ENCODE measurements at places on chromosomes 16 and 17.

GRCh38 chr17:65447823-65448222 lies 113.6 kb downstream of the AXIN2 start:
- no peak for DNase-seq

DNA sequence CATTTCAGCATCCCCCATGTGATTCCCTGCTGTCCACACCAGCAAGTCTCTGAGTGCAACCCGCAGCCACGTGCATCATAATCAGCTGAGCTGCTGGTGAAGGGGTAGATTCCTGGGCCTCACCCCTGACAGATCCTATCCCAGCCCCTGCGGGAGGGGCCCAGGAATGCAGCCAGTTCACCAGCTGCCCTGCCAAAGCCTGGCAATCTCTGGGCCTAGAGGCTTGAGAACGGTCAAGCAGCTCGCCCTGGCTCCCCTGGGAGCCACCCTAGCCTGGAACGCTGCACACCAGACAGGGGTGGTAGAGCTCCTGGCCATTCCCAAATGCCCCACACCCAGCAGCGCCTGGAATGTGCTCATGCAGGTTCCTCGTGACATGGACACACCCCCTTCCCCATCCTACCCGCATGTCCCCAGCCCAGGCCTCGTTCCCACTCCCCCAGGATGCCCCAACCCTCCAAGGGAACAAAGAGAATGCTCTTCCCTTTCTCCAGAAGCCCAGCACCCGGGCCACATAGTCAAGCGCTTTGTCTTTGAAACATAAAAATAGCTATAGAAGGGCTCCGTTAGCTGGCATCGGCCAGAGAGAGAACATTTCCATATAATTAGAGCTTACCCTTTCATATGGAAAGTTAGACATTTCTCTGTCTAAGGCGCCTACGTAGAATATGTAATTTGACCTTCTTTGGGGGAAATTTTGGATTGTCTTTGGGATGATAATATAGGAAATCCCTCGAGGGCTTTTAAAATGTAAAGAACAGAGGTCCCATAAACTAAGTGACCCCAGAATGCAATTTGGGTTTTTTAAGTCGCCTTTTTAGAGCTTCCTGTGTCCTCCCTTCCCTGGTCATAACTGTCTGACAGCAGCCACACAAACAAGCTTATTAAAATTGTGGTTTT lies 3.4 kb downstream of the CEP295NL start:
- DNase-seq: no peak

- peak; percentile 82 for DNase-seq
Observed at GRCh38 chr17:7280519-7281073, 922 bp upstream of the SLC2A4 start.

- peak; percentile 38 for DNase-seq
Observed at GRCh38 chr17:46194393-46195216, 1.4 kb upstream of the KANSL1 start.

- DNase-seq: no peak
Observed at GRCh38 chr16:77469634-77470033, 34.8 kb upstream of the ADAMTS18 start.

GRCh38 chr16:81480606-81481206 lies 36.1 kb downstream of the CMIP start:
- no peak for DNase-seq

DNA sequence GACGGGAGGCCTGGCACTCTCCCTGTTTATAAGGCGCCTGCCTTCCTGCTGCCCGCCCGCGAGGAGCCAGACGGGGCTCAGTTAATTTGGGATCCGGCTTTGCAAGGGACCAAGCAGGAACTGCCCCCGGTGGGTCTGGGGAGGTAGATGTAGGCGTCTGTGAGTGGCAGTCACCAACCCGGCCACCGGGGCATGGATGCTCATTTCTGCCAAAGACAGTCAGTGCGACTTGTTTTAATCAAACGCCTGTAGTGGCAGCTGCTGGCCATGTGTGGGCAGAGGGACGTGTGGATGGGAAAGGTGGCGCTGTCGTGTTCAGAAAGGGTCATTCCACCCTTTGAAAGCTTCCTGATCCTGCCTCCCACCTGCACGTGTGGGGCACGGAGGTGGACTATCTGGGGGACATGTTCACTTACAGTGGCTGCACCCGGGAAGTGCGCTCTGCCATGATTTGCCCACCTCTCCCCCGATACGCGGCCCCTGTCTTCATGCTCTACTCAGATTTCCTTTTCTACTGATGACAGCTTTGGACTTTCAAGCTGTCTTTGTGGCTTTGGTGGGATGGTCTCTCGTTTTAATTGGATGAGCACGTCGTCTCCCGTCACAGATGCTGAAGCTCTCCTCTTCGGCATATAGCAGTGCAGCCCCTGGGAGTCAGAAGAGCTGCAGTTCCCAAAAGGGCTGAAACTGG lies 60.3 kb upstream of the CIBAR2 start:
- no peak for DNase-seq

- DNase-seq: no peak
Observed at GRCh38 chr17:82314012-82314726, 3.2 kb downstream of the CD7 start.

DNA sequence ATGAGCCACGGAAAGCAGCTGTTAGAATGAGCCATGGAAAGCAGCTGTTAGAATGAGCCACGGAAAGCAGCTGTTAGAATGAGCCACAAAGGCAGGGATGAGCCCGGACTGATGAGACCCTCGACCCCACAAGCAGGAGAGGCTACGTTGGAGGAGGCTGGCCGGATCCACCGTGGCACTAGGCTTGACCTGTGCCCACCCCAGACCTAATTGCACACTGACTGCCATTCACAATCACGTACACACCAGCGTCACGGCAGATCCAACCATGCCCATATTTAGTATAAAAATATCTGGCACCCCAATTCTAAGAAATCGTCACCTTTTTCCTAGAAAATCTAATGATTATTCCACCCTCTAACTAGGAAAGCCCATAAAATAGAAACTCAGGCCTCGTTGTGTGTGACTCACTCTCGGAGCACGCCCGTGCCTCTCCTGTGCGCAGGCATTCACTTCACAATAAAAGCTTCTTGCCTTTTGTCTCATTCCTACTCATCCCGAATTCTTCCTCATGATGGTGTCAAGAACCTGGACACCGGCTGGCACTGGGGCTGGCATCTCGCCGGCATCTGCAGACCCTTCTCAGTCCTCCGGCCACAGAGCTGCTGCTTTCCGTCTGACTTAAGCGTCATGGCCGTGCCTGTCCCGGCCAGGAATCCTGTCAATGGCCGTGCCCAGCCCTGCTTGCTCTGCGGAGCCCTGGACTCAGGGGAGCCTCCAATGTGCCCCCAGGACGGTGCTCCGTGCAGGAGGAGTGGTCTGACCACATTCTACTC lies 5.5 kb upstream of the SECTM1 start:
- no peak for DNase-seq

DNA sequence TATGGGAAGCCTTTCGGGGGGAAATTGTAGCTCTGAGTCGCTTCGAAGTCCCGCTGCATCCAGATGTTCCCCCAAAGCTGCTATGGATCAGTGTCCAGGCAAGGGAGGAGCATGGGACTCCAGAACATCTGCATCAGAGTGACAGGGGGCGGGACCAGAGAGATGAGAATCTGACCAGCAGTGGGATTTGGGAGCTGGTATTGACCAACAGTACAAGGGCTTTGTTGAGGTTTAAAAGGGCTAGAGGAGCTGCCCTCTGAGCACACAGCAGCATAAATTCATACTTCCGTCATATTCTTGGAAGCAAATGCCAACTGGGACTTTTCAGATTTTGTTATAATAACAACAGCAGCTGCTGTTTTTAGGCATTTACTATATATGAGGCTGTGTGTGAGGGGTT lies 10.6 kb downstream of the RBFOX1 start:
- no peak for DNase-seq

DNA sequence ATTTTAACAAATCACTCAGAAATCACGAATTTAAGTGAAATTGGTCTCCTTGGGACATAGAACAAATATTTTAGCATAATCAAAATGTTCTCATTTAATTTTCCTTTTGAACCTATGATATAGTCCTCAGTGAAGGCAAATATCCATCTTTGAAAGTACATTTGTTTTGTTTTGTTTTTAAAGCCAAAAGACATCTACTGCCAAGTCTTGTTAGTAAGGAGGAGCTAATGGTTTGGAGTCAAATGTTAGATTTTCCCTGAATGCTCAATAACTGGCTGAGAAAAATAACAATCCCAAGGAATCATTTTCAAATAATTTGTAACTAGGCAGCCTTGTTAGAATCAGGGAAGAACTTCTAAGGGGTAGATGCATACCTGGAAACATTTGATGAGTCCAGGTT lies 302.9 kb upstream of the MAF start:
- no peak for DNase-seq

DNA sequence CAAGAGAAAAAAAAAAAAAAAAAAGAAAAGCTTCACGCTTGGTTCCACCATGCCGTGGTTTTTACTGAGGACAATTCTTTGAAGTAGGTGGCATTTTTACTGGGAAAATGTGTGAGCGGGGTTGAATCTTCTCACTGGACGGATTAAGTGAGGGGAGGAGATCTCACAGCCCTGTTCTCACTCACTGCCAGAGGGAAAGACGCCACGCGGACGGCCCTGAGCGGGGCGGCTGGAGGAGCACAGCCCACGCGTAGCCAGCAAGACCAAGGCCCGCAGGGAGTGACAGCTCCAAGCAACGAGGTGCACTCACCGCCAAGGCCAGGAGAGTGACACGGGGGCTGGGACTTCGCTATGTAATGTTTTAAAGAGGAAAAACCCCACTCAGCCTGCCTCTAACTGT lies 43.1 kb downstream of the MRM3 start:
- DNase-seq: no peak

- DNase-seq: no peak
Observed at GRCh38 chr16:164827-165538, 795 bp upstream of the HBM start.

GRCh38 chr16:84391151-84392030 lies 23.1 kb downstream of the ATP2C2 start:
- DNase-seq: no peak

- peak; percentile 74 for DNase-seq
Observed at GRCh38 chr17:43846221-43846712, 709 bp upstream of the CD300LG start.

DNA sequence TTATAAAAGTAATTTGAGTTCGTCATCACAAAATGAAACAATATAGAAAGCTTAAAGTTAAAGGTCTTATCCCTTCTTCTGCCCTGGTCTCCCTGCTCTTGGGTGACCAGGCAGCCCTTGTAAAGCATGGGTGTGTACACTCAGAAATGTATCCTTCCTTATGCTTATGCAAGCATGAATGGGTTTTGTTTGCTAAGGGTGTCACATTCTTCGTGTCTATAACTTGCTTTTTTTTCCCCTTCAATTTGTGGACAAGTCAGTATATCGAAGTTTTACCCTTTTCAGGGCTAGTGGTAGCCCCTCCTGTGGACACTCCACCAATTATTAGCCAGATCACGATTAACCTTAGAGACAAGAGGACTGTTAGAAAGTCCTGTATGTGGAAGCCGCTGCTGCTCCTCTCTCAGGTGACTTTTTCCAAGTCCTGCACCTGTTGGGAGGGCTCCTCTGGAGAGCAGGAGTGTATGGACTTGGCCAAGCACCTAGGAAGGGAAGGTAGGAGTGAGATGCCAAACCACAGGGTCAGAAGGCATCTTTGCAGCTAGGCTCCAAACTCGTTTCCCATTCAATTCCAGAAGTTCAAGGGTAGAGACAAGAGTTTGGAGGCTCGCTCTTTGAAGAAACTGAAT lies 50.9 kb downstream of the LDHD start:
- DNase-seq: no peak

DNA sequence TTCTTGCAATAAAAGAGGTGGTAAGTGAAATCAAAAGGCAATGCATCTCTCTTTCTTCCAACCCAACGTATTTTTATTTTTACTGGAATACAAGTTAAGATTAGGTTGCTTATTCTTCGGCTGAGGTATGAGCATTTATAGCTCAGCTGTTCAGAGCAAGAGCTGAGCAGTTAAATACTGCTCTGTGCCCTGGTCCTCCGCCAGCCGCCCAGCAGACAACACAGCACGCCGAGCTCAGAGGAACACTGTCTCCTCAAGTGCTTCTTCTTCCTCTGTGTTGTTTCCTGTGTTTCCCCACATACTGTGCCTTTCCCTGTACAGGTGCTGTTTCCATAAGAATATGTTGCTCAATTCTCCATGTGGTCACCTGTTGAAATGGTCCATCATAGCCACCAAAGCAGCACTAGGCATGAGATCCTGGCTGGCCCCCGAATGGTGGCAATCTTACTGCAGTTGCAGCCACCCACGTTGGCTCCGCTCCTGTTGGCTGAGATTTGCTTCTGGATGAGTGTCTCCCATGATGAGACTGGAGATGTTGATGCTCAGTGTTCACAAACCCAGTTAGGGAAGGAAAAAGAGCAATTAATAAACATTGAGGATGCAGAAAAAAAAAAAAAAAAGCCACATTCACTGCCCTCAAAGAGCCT lies 515.3 kb downstream of the GRIN2A start:
- DNase-seq: no peak

GRCh38 chr17:60108712-60109111 lies 30.0 kb upstream of the HEATR6 start:
- no peak for DNase-seq

DNA sequence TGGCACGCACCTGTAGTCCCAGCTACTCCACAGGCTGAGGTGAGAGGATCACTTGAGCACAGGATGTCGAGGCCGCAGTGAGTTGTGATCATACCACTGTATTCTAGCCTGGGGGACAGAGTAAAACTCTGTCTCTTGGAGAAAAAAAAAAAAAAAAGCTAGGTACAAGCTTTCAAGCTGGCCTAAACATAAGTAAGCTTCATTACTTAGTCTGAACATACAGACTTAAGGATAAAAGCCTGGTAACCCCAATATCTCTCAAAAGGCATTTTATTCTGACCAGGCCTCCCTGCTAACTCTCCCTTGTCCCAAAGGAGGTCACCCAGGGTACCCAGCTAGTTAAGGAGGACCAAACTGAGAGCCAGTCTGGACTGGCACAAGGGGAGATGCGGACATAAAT lies 46.2 kb downstream of the TOM1L2 start:
- DNase-seq: no peak

DNA sequence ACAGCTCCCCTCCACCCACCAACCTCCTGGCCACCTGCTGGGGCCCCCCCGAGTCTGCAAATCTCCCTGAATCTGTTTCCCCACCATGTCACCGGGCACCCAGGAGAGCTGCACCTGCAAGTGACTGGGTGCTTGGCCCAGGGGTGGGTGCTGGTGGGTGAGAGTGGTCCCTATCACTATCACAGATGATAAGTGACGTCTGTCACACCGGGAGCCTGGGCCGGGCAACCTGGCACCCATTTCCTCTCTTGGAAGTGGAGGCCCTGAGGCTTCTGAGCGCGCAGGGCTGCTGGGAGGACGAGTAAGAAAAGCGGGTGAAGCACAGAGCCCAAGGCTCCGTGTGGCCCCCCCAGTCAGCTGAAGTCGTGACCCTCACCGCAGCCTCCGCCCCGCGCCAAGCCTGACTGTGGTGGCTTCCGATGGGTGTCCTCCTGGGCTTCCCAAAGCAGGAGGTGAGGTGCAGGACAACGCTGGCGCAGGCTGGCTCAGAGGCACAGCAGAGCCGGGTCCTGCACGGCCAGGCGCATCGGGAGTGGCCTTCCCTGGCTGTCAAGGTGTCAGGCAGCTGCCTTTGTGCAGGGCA lies 21.0 kb upstream of the ACSF3 start:
- no peak for DNase-seq
